ENCODE measurements at places on chromosomes 2 and 18.

DNA sequence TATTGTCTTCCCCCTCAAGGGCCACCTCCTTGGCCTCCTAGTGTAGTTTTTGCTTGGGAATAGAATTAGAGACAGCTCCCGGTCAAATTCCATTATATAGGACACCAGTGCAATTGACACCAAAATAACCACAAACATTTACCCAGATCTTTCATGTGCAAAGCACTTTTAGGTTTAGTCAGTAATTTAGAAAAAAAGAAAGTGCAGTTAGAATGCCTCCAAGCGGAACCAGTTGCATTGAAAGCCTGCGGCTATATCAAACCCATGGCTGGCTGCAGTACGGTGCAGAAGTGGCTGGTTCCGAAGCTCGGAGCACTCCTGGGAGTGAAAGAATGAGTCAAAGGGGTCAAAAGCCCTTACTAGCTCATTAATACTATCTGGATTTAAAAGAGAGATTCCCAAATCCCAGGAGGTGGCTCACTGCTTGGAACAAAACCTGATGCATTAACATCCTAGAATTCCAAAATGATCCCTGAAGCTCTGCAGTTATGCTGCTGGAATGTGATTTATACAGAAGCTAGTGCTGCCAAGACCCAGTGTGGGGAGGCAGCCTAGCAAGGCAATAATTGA, 432.2 kb upstream of the KLHL29 start:
- no peak for DNase-seq

- DNase-seq = no peak
Measured at GRCh38 chr2:82000606-82001005, 1696.1 kb upstream of the LRRTM1 start.

DNA sequence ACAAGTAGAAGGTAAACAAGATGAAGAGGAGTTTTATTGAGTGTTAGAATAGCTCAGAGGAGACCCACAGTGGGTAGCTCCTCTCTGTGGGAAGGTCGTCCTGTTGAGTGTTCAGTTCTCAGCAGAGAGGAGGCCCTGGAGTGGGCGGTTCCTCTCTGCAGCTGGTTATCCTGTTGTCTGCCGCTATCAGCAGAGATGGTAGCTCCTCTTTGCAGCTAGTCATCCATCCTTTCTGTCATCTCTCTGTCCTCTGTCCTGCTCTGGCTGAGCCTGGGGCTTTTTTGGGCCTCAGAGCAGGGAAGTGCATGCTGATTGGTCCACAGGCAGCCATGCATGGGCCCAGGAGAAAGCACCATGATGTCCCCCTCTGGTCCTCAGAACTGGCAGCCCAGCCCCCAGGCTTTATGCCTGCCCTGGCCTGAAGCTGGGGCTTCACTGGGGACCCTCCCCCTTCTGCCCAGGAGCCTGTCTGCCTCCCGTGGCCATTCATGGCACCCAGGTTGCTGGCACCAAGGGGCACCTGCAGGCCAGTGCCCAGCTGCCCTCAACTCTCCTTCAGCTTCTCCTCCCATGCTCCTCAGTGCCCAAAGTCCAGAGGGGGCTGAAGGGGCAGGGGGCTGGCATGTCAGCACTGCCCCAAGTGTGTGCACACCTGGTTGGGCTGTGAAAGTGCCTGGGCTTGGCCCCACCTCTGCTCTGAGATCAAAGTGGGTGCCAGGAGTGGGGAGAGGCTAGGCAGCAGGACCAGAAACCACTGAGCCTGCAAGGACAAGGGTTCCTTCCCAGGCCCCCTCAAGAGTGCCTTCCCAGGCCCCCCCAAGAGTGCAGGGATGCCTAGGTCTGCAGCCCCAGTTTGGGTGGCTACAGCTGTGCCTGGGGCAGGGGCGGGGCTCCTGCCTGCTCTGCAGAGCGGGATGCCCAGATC, 98.7 kb downstream of the TWIST2 start:
- DNase-seq = no peak

- no peak for DNase-seq
Measured at GRCh38 chr18:79397830-79398761, 2.4 kb downstream of the NFATC1 start.

- DNase-seq = no peak
Measured at GRCh38 chr2:171404261-171404660, 29.5 kb downstream of the METTL8 start.

- no peak for DNase-seq
Measured at GRCh38 chr2:76280686-76281085, 570.0 kb upstream of the GCFC2 start.

- no peak for DNase-seq
Measured at GRCh38 chr18:70520867-70521266, 232.0 kb downstream of the SOCS6 start.

DNA sequence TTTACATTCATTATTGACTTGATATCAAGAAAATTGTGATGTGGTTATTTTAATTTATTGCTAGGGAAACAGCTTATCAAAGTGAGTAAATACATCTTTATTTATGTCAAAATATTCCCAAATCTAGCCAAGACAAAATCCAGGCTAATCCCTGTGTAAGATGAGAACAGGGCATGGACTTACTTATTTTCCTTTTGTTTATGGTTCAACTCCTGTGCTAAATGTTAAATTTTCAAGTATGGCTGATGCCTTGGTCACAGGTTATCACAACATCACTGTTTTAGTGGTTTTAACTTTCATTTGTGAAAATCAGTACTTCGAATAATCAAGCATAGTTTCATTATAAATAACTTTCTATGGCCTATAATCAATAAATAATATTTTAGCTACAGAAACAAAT, 657.0 kb upstream of the SYT4 start:
- DNase-seq = no peak
